ENCODE measurements at places on chromosomes 11 and 22.

DNA sequence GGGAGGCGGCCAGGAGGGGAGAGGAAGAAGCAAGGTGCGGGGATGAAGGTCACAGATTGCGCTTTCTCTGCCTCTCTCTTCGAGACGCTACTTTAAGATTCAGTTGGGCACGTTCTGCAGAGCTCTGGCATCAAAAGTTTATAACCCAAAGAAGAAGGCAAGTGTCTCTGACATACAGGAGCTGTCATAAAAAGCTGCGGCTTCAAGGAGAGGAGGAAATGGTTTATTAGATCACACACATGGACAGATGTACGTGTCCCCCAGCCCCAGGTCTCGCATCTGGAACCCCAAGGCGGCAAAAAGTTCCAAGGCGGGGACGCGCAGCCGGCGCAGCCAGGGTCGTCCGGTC lies 589.0 kb downstream of the OPCML start:
- DNase-seq, result no peak

GRCh38 chr22:46641811-46642266 lies 21.7 kb downstream of the GRAMD4 start:
- no peak for DNase-seq

DNA sequence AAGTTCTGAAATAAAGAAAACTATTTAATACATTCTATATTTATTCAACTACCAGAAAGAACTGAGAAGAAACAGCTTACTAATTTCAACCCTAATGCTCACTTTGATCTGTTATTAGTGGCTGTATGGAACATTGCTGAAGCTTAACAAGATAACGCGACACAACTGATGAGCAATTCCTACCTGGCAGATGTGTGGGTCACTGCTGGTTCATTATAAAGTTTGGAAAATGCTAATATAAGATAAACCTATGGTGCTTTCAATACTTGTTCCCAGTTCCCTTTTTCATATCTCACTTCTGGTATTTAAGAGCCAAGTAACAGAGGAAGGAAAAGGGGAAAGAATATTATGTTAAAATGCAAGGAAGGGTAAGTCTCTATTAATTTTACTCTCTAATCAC lies 10.5 kb downstream of the CTSC start:
- no peak for DNase-seq

DNA sequence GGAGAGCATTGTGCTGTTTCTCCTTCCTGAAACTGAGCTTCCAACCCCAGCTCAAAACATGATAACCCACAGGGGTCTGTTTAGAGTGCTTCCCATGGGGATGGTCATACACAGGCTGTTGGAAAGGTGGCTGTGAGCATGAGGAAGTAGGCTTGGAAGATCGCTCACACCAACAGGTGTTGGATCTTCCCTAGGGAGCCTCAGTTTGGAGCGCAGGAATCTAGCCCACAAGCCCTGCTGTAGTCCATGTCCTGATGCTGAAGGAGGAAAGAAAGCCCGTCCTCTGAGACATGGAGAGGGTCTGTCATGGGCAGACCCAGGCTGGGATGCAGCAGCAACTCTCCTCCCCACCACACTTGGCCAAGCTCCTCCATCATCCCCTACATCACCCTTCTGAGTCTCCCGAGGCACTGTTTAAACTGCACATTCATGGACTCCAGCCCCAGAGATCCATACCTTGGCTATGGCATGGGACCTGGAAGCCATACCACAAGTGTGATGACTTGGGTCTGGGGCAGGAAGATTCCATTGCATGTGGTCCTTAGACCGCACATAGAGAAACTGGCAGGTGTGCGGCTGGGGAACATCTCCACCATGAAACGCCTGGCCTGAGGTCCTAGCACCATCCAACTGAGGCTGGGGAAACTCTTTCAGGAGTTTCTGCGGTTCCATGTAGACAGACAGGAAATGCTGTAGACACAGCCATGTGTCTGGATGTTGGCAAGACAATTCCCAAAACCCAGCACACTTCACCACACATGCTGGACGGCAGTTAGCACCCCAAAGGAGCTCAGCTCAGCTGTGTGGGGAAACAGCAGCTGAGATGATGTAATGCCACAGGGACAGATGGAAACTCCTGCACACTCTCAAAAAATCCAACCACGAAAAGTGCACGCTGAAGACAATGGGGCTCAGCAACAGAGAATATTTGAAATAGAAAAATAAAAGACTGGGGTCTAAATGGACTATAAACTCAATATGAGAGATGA lies 27.6 kb upstream of the TTC12 start:
- no peak for DNase-seq

- no peak for DNase-seq
These were observed 6.3 kb downstream of the C22orf31 start for GRCh38 chr22:29055192-29055830.

DNA sequence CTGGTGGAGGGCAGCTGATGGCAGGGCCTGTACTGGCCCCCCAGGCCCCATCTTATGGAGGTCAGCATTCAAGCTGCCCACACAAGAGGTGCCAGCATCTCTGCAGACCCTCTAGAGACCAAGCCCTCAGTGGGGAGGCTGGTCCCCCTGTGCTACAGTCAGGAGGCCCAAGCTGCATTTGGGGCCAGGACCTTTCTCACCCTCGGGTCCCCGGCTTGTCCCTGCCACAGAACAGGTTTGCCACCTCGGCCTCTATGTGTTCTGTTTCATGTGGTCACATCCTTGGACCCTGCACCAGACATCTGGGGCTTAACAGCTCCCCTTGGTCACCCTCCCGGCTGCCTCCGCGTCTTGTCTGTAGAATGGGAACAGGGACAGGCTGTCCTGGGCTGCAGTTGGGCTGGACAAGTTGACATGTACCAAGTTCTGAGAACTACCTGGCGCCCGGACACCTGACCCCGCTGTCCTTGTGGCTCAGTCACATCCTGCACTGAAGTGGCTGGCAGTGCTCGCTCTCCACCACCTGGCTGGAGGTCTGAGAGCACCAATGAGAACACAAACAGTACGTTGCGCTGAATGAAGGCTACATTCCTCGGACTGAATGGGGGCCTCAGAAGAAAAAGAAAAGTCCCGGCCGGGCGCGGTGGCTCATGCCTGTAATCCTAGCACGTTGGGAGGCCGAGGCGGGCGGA lies 2.7 kb upstream of the PLXNB2 start:
- DNase-seq, result no peak

- DNase-seq, result no peak
These were observed 2.1 kb downstream of the NRIP3 start for GRCh38 chr11:9001736-9002135.
